ENCODE measurements at places on chromosomes 3 and 15.

DNA sequence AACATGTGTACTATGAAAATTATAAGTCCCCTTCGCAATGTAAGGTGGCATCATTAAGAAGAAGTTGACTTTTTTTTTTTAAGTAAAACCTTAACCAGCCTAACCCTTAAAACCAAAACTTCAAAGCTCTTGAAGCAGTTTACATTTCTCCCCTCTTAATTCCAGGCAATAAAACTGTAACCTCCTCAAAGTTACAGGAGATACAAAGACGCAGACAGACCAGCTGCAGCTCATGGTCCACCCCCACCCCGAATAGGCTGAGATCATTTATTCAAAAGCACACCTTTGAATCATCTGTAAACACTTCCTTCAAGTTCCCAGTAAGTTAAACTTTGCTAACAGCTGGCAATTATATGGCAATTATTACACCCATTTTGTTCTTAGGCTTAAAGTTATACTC lies 414.5 kb downstream of the ERC2 start:
- H3K4me3 ChIP-seq: no peak overlapping the region
- no peaks in the 10 kb centered on the region for H3K36me3 ChIP-seq
- no peaks in the 10 kb centered on the region for H3K4me1 ChIP-seq
- no peak for DNase-seq
- H3K27me3 ChIP-seq: peaks cover 9% of the 10 kb centered on the region
- no peak overlapping the region for H3K27ac ChIP-seq

GRCh38 chr3:147915057-147915456 lies 505.9 kb downstream of the ZIC1 start:
- H3K4me1 ChIP-seq: no peaks in the 10 kb centered on the region
- no peaks in the 10 kb centered on the region for H3K36me3 ChIP-seq
- H3K27ac ChIP-seq: no peak overlapping the region
- H3K27me3 ChIP-seq: no peaks in the 10 kb centered on the region
- DNase-seq: peak; percentile 57

DNA sequence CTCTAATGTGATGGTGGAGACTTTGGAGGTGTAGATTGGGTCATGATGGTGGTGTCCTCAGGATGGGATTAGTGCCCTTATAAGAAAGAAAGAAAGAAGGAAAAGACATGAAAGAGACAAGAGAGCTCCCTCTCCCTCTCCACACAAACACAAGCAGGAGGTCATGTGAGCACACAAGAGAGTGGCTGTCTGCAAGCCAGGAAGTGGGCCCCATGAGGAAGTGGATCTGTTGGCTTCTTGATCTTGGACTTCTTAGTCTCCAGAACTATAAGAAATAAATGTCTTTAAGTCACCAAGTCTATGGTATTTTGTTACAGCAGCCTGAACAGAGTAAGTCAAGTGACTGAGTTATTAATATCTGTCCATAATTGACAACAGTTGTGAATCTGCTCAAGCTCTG lies 17.1 kb downstream of the IQCB1 start:
- DNase-seq: no peak
- no peaks in the 10 kb centered on the region for H3K4me1 ChIP-seq
- no peak overlapping the region for H3K4me3 ChIP-seq
- H3K36me3 ChIP-seq: peaks cover 6% of the 10 kb centered on the region
- no peak overlapping the region for H3K27ac ChIP-seq

- peak; percentile 31 for DNase-seq
- H3K4me3 ChIP-seq: no peak overlapping the region
- H3K36me3 ChIP-seq: no peaks in the 10 kb centered on the region
- H3K27ac ChIP-seq: no peak overlapping the region
Measured at GRCh38 chr15:79474252-79474651, 42.1 kb downstream of the MINAR1 start.

- H3K36me3 ChIP-seq: no peaks in the 10 kb centered on the region
- no peaks in the 10 kb centered on the region for H3K27me3 ChIP-seq
- H3K4me3 ChIP-seq: no peak overlapping the region
- H3K27ac ChIP-seq: no peak overlapping the region
- no peak for DNase-seq
Measured at GRCh38 chr3:193148688-193149473, 92.1 kb upstream of the PLAAT1 start.

GRCh38 chr3:56365905-56366640 lies 102.2 kb downstream of the ERC2 start:
- H3K4me1 ChIP-seq: no peaks in the 10 kb centered on the region
- H3K27ac ChIP-seq: no peak overlapping the region
- no peak overlapping the region for H3K4me3 ChIP-seq

DNA sequence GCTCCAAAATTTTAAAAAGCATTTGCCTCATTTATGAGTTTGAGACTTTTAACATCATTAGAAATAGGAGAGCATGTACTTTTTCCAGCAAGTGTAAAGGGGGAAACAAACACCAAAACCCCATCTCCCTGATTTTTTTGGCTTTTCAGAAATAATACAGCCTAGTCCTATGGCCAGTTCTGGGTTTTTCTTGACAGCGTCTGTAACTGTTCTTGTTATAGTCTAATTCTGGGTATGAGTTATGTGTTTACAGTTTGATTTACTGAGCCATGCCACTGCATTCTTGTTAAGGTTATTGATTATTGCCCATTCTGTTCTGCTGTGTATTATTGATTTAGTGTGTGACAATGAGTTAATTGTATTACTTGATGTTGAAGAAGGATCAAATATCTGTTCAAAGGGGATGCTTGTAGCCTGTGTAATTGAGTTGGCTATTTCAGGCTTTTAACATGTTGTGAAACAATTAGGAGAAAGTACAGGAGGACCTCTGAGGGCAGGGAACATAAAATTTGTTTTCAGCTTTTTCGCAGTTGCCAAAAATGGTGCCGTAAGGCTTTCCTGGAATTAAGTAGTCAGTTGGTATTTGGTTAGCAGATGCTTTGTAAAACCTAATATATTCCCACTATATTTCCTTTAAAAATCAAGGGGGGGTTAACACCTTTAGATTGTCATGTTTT lies 46.1 kb downstream of the MBNL1 start:
- H3K36me3 ChIP-seq: no peaks in the 10 kb centered on the region
- DNase-seq: no peak
- H3K27ac ChIP-seq: no peak overlapping the region
- no peaks in the 10 kb centered on the region for H3K27me3 ChIP-seq

DNA sequence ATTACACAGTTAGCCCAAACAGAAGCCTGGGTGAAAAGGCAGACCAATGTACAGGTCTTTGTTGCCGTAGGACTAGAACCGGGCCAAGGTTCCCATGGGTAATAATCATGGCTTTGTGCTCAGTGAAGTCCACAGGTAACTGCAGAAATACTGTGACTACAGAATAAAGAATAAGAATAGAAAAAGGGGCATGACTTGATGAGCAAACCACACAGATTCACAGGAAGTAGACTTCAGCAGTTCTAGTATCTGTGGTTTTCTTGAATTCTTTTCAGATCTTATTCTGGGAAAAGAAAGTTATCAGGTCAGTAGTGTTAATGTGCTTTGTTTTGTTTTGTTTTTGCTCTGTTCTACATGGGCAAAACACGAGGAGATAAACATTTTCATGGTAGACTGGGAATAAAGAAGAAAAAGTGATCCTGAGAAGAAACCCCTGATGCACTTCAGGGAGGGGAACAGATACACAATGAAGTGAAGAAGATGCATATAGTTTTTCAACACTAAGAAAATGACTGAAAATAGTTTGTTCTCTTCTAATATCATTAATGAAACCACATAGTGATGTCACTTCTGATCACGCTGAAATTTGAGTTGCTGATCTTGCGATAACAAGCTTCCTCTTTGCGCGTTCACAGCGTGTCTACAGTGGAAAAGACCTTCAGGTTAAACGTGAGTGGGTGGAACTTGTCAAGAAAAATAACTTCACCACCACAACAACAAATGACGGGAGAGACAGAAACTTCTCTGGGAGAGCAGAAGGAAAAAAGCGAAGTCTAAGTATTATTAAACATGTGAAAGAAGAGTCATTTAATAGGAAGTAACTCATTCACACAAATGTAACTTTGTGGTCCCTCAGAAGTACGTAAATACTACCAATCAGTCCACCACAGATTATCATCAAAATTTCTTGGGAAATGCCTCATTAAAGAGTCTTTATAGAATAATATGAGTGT lies 315.8 kb upstream of the SATB1 start:
- H3K4me1 ChIP-seq: no peaks in the 10 kb centered on the region
- H3K4me3 ChIP-seq: no peak overlapping the region
- no peaks in the 10 kb centered on the region for H3K36me3 ChIP-seq
- H3K27me3 ChIP-seq: no peaks in the 10 kb centered on the region

DNA sequence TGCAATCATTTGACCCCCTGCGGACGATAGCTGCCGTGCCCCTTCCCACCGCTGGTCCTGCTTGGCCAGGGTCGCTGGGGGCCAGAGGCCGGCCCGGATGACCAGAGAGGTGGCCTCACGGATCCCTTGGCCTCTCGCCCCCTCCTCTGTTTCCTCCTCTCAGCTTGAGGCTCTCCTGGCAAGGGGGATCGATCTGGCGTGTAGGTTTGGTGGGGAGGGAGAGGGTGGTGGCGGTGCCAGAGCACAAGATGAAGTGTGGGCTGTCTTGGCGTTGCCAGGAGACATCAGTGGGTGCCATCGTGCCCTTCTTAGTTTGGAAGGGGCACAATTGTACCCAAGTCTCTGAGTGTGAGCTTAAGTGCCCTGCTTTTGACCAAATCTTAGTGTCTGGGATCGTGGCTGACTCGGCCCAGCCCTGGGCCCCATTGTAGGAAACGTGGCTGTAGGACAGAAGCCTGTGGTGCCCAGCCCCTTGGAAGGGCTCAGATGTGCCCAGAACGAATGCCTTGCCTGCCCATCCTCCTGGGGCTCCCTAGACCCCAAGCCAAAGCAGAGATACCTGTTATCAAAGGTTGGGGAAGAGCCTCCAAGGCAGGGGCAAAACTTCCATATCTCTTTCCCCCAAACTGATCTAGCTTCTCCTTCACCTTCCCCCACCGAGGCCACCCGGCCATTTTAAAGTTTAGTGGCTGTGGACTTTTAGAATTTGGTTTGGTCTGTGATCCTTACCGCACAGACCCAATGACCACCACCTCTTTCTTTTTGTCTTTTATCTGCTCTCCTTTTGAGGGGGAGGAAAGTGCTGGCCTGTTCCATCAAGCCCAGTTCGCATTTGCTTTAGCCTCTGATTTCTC lies 14.4 kb downstream of the NR2F2 start:
- peaks cover 26% of the 10 kb centered on the region for H3K36me3 ChIP-seq
- peak overlapping the region; percentile 46 for H3K4me3 ChIP-seq
- H3K27me3 ChIP-seq: no peaks in the 10 kb centered on the region
- H3K4me1 ChIP-seq: peaks cover 49% of the 10 kb centered on the region

- no peaks in the 10 kb centered on the region for H3K27me3 ChIP-seq
- peaks cover 15% of the 10 kb centered on the region for H3K4me1 ChIP-seq
- H3K4me3 ChIP-seq: no peak overlapping the region
- no peaks in the 10 kb centered on the region for H3K36me3 ChIP-seq
Measured at GRCh38 chr3:64505419-64505818, 182.4 kb downstream of the ADAMTS9 start.

All from IMR-90 (cell line).